Globus pallidus (tissue), 1 donor: ENCODE measurements at places on chromosomes 16 and 17.

DNA sequence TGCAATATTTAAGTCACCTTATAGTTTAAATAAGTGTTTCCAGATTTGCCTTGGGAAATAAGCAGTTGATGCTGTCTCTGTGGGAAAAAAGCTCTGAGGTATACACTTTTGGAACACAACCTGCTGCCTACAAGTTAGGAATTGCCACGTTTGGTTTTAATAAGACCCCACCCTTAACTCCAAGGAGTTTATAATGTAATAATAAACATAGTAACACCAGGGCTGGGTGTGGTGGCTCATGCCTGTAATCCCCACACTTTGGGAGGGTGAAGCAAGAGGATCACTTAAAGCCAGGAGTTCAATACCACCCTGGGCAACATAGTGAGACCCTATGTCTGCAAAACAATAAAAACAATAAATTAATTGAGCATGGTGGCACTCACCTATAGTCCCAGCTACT lies 15.9 kb upstream of the SMG1 start:
- no peak for DNase-seq

DNA sequence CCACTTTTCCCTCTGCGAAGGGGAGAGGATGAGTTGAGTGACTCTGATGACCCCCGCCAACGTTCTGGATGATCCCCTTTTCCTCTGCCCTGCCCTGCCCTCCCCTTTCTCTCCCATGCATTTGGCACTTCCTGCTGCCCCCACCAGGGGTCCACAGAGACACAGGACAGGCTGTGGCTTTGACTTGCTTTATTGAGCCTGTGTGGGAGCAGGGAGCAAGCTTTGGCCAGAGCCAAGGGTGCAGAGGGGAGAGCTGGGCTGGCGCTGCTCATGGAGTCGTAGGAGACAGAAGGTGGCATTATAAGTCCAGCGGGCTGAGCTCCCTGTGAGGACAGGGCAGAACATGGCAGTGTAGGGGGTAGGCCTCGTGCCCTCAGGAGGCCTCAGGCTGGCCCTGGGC lies 1.6 kb downstream of the PPY start:
- no peak for DNase-seq

- DNase-seq: no peak
Measured at GRCh38 chr16:51156807-51157200, 5.7 kb upstream of the SALL1 start.

DNA sequence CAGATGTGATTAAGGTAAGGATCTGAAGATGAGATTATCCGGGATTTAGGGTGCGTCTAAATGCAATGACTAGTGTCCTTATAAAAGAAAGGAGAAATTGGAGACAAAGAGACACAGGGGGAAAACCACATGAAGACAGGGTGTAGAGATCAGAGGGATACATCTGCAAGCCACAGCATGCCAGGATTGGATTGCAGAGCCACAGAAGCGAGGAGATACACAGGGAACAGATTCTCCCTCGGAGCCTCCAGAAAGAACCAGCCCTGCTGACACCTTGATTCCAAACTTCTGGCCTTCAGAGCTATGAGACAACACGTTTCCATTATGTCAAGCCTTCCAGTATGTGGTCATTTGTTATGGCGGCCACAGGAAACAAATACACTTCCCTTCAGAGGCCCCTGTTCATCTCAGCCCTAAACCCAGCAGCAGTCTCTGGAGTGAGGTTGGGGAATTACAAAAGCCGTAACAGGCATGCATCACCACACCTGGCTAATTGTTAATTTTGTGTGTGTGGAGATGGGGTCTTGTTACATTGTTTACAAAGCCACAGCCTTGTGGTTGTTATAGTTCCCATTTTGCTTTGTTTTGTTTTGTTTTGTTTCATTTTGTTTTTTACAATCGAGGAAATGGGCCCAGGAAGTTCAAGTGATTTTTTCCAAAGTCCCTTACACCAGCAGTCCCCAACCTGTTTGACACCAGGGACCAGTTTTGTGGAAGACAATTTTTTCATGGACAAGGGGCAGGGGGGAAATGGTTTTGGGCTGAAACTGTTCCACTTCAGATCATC lies 51.6 kb upstream of the LYRM9 start:
- no peak for DNase-seq

DNA sequence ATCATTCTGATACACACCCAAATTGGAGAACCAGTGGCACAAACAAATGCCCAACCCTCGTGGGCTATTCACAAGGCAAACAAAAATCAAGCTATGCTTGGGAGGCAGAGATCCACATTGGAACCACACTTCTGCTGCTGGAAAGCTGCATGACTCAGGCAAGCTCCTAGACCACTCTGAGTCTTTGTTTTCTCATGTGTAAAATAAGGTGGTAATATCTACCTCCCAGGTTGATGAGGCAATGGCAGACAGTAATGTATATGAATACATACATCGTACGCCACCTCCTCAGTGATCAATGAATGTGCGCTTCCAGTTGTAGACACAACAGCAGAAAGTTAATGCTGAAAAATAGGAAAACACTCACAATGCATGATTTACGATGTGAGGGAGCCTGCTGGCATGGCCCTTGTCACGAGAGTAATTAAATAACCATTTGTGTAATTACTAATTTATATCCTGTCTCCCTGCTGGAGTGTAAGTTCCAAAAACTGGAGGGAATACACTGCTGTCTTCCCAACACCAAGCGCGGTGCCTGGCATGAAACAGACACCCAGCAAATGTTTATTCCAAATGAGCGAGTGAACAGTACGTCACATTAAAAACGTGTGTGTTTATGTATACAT lies 69.9 kb upstream of the HSBP1 start:
- DNase-seq: no peak

DNA sequence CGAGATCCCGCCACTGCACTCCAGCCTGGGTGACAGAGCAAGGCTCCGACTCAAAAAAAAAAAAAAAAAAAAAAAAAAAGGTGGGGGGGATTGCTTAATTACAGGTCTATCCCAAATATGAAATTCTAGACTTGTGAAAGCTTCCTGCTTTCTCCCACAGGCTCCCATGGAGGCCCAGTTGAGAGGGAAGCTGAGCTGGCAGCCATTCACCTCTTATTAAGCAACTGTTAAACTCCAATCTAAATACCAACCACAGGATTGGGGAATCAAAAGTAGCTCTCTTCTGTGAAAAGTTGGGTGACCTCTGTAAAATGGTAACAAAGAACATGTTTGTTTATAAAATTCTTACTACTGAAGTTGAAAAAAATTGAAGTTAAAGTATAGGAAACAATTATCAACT lies 45.8 kb upstream of the STAC2 start:
- DNase-seq: no peak

DNA sequence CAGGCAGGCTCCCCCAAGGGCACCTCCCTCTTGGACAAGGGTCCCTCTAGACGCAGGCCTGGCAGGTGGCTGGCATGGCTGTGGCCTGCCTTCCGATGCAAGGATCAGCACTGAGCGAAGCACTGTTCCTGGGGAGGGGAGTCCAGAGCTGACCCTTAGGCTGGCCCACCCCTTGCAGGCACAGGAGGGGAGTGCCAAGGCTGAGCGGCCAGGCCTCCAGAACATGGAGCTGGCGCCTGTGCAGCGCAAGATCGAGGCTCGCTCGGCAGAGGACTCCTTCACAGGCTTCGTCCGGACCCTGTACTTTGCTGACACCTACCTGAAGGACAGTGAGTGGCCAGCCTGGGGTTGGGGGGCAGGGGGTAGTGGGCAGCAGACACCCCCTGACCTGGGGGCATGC lies 16.8 kb upstream of the MYO15B start:
- no peak for DNase-seq

DNA sequence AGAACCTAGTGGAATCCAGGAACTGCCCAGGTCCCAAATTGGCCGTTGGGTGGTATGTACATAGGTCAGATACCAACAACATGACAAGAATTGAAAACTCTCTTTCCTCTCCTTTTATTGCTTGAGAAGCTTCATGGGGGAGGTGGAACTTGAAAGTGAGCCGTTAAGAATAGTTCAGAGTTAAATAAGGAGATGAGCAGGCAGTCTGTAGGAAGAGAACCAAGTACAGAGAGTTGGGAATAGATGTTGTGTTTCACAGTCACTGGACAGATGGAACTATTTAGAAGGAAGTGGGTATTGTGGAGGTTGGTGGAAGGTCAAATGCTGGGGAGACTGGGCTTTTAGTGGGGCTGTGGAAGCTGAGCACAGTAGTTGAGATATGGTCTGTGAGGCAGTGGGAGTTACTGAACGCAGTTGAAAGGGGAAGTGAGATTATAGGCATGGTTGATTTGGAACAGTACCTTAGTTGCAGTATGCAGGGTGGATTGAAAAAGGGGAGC lies 26.4 kb downstream of the ARHGAP44 start:
- no peak for DNase-seq

GRCh38 chr17:4327606-4328005 lies 38.9 kb downstream of the UBE2G1 start:
- no peak for DNase-seq
